ENCODE measurements at places on chromosomes 1 and 21. TPM values are rescaled to one million over a fixed set of nuclear protein-coding genes. Genes with fewer than 3 reads are reported as not detected.

DNA sequence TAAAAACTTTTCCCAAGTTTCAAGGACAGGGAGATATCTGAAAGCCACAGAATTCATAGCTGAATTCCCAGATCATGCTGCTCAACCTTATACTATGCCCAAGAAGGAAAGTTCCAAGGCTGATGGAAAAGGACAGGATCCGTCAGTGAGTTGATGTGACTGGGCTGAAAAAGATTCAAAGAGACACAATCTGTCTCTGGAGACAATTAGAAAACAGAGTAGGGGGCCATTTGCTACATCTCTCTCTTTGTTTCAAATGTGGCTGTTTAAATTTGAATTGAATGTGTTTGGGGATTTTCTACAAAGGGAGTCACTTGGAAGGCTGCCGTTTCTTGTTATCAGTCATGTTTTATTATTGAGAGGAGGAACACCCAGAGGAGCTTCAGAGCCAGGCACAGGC, 292.6 kb downstream of the NUF2 start:
- DNase-seq = no peak

GRCh38 chr1:209154912-209155311, 428.6 kb upstream of the CAMK1G start:
- DNase-seq = no peak

DNA sequence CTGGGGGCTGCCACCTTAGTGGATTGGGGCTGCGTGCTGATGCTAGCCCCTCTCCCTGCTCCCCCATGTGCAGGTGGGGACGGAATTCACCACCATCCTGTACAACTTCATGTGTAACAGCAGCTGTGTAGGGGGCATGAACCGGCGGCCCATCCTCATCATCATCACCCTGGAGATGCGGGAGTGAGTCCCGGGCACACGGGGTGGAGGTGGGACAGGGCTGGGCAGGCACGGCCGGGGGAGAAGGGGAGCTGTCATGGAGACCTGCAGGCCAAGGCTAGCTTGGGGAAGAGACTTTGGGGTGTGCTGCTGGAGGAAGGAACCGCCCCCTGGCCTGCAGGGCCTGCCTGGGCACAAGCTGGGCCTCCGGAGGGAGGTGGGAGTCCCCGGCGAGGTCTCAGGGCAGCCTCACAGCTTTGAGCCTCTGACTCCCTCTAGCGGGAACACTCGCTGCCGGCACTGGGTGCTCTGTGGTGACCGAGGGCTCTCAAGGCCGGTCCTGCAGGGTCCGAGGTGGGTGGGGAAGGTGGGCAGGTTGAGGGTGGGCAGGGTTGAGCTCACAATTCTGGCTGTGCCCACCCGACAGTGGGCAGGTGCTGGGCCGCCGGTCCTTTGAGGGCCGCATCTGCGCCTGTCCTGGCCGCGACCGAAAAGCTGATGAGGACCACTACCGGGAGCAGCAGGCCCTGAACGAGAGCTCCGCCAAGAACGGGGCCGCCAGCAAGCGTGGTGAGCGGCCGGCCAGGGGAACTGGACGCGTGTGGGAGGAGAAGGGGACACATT, 25.0 kb upstream of the CCDC27 start:
- DNase-seq = no peak

DNA sequence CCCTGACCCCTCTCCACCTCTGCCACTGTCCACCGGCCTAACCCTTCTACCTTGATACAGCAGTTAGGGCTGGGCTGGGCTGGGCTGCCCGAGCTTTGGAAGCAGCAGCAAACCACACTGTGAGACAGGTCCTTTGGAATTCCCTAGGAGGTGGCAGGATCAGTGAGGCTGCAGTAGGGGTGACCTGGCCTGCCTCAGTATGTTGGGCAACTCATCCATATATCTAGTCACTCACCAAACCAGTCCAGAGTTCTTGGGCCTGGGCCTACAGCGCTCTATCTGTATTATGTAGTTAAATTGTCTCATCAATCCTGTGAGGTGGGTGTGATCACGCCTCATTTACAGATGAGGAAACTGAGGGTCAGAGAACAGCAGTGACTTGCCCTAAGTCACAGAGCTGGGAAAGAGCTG, 13.3 kb upstream of the SYNC start:
- no peak for DNase-seq

- DNase-seq = no peak
These were observed 6.4 kb upstream of the WNT3A start for GRCh38 chr1:228000416-228000815.

- DNase-seq = peak; percentile 13
These were observed 7.8 kb downstream of the PIK3CD start for GRCh38 chr1:9659328-9659727.

- no peak for DNase-seq
These were observed 12.1 kb downstream of the RGS18 start for GRCh38 chr1:192170196-192170984.

GRCh38 chr1:80989455-80989854, 811.3 kb upstream of the ADGRL2 start:
- peak; percentile 29 for DNase-seq

GRCh38 chr1:185721553-185721952, 12.6 kb upstream of the HMCN1 start:
- no peak for DNase-seq

DNA sequence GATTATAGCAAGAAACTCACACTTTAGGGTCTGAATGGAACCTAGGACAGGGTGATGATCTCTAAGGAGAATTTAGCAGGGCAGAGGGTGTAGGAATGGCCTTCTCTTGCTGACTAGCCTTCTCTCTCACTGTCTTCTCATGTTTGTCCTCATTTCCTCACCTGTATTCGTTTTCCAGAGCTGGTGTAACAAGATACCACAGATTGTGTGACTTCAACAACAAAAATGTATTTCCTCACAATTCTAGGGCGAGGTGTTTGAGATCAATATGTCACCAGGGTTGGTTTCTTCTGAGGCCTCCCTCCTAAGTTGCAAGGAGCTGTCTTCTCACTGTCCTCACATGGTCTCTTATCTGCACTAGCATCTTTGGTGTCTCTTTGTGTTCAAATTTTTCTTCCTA, 177.9 kb upstream of the C1orf87 start:
- DNase-seq = no peak

DNA sequence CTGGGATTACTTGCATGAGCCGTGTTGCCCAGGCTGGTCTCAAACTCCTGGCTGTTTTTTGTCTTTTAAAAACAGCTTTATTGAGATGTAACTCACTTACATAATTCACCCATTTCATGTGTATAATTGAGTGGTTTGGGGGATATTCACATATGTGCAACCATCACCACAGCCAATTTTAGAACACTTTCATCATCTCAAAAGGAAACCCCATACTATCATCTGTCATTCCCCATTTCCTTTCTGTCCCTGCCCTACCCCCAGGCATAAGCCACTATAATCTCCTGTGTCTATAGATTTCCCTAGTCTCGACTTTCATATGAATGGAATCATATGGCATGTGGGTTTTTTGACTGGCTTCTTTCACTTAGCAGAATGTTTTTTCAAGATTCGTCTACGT, 43.3 kb downstream of the GPR137B start:
- no peak for DNase-seq

GRCh38 chr1:242002072-242002471, 3.2 kb upstream of the MAP1LC3C start:
- DNase-seq = no peak

- DNase-seq = no peak
These were observed 23.0 kb downstream of the TATDN3 start for GRCh38 chr1:212814537-212815334.

DNA sequence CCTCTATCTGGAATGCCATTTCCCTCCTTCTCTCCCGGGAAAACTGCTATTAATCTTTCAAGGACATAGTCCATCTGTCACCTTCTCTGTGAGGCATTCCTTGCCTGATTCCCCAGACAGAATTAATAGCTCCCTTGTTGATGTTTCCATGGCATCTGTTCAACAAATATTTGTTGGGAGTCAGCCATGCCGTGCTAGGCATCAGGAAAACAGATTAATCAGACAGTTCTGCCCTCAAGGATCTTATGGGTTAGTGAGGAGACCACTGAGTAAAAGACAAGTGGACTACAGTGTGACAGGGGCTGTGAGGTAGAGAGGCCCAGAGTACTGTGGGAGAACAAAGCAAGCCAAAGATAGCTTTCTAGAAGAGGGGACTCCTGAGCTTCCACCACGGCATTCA, 11.4 kb upstream of the MAGOH start:
- DNase-seq = no peak

GRCh38 chr1:162674034-162674608, 41.9 kb downstream of the DDR2 start:
- no peak for DNase-seq

DNA sequence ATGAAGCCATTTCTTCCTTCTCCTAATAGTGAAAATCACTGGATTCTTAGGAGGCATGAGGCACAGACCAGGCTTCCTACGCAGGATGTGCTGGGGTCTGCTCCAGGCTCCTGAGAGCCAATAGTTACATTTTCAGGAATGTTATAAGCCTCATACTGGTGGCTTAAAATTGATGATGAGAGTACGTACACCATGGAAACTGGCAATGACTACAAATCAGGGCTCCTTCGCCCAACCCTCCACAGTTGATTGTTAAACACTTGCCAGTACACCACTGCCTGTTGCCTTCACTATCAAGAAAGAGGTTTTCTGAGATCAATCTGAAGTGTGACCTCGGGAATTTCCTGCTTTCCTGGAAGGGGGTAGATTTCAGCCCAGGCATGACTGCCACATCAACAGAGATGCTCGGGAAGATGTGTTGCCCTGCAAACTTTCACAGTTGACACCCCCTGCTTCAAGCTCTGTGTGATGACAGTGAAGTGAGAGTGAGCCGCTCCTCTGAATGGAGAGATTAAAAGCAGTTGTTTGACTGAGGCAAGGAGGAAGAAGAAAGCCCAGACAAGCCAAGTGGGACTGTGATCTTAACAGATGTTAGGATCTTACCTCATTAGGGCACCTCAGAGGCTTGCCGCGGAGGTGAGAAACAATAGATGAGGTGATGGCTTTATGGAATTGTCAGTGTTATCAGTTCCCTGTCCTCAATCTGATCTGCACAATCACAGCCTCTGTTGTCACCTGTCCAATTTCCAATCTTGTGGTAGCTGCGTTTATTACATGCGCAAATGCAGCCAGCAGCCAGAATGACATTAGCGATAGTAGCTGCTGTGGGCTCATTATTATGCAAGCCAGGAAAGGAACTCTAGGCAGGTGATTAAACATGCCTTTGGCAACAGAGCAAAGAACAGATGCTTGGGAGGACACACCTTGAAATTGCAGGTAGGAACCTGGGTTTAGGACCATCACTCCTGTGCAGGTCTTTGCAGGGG, 277.3 kb downstream of the KAZN start:
- DNase-seq = no peak

GRCh38 chr1:59329412-59330053, 32.6 kb downstream of the FGGY start:
- no peak for DNase-seq

DNA sequence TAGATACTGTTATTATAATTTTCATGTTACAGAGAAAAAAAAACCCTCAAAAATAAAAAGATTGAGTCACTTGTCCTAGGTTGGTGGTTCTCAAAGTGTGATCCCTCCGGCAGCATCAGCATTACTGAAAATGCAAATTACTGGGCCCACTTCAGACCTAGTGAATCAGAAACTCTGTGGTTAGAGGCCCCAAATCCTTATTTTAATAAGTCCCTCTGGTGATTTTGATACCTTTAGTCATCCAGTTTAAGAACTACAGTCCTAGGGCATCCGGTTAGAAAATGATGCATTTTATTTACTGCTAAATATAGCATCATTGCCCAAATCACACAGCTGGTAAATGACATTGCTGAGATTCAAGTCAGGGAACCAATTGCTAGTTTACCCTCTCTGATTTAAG, 203.7 kb upstream of the RUNX1 start:
- no peak for DNase-seq

DNA sequence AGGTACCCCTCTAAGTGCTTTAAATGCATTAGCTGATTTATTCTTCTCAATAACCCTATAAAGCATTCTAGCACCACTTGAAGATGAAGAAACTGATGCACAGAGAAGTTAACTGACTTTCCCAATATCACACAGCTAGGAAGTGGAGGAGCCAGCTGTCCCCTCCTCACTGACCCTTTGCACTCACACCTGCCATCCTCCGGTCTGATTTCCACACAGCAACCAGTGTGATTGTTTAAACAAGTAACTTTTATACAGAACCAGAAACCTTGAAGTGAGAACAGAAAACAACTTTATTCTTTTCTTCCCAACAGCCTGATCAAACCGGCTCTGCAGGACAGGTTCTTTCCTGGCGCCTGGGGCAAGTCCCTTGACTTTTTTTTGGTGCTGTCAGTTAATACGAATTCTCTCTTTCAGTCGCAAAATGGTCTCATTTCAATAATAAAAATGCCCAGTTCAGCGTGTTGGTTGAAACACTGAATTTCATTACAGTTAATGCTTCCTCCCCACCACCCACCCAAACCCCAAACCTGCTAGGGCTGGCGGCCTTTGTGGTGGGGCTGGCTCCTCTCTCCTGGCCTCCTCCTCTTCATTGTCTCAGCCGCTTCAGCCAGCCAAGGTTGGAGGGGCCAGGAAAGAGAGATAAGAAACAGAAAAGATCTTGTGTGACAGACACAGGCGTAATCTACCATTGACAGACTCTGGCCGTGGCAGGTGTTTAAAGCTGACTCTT, 26.4 kb upstream of the EEIG2 start:
- no peak for DNase-seq

- no peak for DNase-seq
These were observed 6.1 kb downstream of the GAS5 start for GRCh38 chr1:173861731-173862145.

DNA sequence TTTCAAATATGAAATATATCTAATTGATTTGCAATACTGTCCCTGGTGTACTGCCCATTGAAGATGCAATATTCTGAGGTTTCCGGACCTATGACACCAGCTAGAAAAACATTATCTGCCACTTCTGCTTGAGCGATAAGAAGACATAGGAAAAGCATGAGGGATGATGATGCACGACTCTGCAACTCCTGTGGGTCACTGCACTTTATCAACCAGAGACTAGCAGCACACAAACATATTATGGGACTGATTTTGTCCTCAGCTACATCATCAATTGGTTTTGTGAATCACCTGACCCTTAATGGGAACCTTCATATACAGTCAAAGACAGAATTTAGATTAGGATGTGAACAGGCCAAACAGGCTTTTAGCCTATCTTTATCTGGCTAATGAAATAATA, 13.8 kb upstream of the KCNA3 start:
- DNase-seq = no peak

GRCh38 chr1:157252473-157252872, 114.3 kb upstream of the ETV3 start:
- DNase-seq = no peak

DNA sequence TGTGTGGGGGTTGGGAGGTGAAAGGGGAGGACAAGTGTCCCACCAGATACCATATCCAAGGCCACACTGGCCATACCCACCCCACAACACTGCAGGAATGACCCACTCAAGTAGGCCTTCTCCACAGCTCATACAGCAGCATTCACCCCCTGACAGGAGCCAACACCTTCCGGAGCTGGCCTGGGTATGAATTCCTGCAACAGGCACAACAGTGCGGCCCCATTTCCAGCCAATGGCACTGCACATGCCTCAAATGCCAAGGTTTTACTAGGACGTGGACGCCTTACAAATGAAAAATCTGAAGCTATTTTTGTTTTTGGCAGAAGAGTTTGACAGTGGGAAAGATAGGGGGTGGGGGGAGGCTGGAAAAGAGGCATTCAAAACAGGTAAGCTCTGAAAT, 2.0 kb downstream of the KCND3 start:
- no peak for DNase-seq

DNAI4 gene
- 16.2 TPM for total RNA-seq

MMEL1 gene
- 1.3 TPM for total RNA-seq

TAGLN2 gene
- total RNA-seq = 145 TPM

FCAMR gene
- total RNA-seq = not detected

TNFRSF4 gene
- 0.39 TPM for total RNA-seq

SPRR1A gene
- 6.1 TPM for total RNA-seq

HRNR gene
- not detected for total RNA-seq

PTGS2 gene
- total RNA-seq = 18.6 TPM

CTSE gene
- 0.20 TPM for total RNA-seq

THEM5 gene
- 8.4 TPM for total RNA-seq
